ENCODE measurements at places on chromosomes 5 and 9.

DNA sequence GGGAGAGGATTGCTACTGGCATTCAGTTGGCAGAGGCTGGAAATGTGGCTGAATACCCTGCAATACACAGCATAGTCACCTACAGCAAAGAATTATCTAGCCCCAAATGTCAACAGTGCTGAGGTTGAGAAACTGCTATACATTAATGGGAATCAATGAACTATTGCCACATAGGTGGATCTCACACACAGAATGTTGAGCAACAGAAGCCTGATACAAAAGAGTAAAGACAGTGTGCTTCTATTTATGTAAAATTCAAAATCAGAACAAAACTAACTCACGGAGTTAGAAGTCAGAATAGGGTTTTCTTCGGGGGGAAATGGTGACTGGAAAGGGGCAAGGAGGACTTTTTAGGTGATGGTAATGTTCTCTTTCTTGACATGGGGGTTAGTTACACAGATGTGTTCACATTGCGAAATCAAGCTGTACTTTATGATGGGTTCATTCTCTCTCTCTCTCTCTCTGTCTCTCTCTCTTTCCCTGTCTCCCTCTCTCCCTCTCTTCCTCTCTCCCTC is 45.7 kb upstream of the PANK3 start:
- no peak for DNase-seq

DNA sequence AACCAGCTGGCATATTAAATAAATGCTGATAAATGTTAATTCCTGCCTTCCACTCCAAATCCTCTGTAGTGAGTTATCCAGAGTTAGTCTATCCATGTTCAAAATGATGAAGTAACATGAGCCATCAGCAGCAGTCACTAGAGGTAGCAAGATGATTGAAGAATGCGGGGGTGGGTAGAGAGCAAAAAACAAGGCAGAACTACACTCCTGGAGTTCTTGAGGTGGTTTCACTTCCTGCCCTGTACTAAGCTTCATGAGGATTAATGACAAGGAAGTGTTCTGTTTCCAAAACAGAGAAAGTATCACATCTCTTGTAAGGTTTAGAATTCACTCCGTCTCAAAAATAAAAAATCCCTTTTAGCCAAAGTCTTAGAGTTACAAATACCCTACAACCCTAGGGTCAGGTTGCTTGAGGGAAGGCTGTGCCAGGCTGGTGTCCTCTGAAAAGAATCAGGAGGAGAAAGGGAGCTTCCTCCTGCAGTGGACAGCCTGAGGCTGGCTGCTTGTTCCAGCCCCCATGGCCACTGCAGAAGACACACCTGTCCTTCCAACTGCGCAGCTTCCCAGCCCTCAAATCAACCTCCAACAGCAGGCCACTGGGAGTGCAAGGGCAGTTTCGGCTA is 180.2 kb downstream of the DENND1A start:
- no peak for DNase-seq

DNA sequence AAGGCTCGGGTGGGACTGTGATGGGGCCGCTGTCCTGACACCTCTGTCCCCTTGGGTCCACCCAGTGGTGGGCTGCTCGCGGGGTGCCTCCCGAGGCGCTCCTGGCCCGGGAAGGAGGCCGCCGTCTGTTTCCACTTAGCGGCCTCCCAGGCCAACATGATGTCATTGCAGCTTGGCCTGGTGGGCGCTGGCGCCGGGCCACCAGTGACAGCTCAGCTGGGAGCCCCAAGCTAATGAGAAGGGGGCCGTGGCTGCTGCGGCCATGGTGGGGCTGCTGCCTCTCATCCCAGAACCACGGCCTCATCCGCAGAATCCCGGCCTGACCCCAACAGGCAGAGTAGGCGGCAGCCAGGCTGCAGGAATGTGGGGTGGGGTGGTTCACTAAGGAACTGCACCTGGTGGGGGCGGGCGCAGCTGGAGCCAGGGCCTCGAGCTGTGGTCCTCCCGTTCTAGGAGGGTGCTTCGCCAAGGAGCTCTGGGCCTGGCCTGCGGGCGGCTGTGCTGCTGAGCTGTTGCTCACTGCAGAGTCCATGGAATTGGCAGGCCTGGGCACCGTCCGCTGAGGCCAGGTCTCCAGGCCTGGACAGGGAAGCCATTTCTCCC is 123.5 kb upstream of the COL5A1 start:
- DNase-seq = no peak

DNA sequence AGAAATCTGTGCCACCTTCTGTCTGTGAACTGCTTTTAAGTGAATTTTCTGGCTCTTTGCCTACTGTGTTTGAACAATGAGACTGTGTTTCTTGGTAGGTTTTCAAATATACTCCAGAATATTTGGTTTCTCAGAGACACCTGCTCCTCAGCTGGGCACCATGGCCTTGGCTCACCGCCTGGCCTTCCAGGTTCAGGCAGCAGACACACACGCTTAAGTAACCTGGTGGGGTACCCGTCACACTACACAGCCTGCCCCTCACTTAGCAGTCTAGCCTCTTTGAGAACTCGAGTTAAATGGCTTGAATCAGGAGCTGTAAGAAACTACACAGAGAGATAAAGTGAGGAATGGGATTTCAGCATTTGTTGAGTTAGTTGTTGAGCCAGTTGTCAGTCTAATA is 530.5 kb downstream of the MTRR start:
- no peak for DNase-seq

GRCh38 chr5:32506799-32507198 is 62.3 kb upstream of the ZFR start:
- no peak for DNase-seq

DNA sequence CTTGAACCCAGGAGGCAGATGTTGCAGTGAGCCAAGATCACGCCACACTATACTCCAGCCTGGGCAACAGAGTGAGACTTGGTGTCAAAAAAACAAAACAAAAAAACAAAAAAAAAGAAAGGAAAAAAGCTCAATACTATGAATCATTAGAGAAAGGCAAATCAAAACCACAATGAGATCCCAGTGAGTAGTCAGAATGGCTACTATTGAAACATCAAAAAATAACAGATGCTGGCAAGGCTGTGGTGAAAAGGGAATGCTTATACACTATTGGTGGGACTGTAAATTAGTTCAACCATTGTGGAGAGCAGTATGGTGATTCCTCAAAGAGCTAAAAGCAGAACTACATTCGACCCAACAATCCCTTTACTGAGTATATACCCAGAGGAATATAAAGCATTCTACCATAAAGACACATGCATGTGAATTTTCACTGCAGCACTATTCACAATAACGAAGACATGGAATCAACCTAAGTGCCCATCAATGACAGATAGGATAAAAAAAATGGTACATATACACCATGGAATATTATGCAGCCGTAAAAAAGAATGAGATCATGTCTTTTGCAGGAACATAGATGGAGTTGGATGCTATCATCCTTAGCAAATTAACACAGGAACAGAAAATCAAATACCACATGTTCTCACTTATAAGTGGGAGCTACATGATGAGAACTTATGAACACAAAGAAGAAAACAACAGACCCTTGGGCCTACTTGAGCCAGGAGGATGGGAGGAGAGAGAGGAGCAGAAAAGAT is 81.9 kb upstream of the ARRDC3 start:
- no peak for DNase-seq

- no peak for DNase-seq
Measured at GRCh38 chr9:68426755-68427154, 70.3 kb downstream of the PGM5 start.

GRCh38 chr5:141878186-141878710 is at the start of gene PCDH1:
PCDH1 (minus strand) TSS chr5:141878410; CDS start chr5:141878262, 148 bp downstream.
- no peak for DNase-seq

DNA sequence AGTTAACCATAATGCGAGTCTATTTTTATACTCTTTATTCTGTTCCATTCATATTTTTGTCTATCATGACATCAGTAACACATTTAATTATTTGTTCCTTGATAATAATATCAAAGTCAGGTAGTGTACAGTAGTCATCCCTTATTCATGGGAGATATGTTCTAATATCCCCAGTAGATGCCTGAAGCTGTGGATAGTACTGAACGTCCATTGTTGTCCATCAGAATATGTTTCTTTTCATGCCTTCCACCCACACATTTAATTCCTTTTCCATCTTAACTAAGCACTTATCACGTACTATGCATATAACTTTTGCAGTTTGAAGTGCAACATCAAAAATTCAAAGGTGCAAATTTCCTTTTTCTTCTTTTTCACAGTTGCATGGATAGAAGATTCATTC is 53.6 kb downstream of the FER start:
- no peak for DNase-seq
